ENCODE measurements at places on chromosomes 16 and 17.

GRCh38 chr17:39194089-39194984, 3.1 kb downstream of the CACNB1 start:
- DNase-seq = no peak

- no peak for DNase-seq
These were observed 3.9 kb downstream of the PLEKHG4 start for GRCh38 chr16:67283039-67283825.

DNA sequence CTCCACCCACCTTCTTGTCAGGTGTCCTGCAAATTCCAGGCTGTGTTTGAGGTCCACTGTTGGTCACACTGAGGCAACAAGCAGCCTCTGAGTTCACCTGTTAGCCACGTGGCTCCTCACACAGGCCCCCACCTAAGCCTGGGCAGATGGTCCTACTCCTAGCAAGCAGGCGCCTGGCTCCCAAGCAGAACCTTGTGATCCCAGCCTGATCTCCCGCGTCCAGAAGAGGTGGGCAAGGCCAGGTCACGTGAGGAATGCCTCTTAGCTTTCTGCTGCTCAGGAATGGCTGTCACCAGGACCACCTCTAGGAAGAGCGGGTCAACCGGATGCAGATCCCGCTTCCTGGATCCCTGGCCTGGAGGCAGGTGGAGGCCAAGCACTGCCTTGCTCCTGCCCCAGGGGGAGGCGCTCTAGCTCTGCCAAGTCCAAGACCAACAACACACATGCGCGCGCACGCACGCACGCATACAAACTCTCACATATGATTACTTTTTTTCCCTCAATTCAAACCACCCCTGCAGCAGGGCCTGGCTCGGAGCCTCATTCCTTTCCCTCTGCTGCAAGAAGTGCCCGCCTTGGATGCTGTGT, 9.5 kb downstream of the CYB561 start:
- peak; percentile 59 for DNase-seq

DNA sequence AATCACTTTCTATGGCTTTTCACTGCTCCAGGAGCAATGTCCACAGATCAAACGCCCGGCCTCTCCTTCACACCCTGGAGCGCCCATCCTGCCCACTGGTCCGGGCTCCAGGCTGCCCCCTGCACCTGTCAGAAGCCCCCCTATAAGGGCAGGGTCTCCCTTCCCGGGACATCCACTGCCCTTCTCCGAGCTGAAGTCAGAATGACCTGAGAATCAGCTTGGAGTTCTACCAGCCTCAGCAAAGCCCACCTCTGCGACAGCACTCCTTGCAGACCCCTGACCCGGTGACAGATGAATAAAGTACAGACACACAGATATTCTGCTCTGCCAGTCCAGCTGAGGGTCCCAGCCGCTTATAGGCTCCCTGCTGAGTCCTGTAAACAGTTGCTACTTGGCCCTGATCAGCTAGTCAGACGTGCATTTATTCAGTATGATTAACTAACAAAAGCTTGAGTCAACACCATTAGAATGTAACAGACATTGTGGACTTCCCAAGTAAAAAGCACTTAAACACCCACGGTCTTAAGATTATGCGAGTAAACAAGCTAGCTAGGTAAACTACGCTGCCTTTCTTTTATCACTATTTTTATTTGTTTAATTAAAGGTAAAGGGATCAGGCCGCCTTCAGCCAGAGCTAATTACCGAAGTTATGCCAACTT, 4.8 kb downstream of the SLC7A5 start:
- no peak for DNase-seq

DNA sequence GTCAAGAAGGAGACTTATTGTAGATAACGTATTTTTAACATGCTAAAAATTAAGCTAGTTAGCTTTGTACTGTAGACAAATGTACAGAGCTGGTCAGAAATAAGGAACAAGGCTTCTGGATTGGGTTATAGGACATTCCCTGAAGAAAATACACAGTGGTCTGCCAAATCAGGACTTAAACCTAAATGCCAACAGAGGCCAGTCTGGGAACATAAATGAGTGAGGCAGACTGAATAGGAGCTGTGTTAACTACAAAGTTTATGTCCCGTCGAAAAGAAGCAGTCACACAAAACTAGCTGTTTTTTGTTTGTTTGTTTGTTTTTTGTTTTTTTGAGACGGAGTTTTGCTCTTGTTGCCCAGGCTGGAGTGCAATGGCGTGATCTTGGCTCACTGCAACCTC, 120.4 kb upstream of the C17orf78 start:
- no peak for DNase-seq

- no peak for DNase-seq
These were observed 9.0 kb upstream of the CDH3 start for GRCh38 chr16:68636064-68636560.

GRCh38 chr16:71854369-71854948, 8.7 kb downstream of the ATXN1L start:
- no peak for DNase-seq

Measured in NCI-H510A (cell line).